ENCODE measurements at places on chromosomes 4 and X.

DNA sequence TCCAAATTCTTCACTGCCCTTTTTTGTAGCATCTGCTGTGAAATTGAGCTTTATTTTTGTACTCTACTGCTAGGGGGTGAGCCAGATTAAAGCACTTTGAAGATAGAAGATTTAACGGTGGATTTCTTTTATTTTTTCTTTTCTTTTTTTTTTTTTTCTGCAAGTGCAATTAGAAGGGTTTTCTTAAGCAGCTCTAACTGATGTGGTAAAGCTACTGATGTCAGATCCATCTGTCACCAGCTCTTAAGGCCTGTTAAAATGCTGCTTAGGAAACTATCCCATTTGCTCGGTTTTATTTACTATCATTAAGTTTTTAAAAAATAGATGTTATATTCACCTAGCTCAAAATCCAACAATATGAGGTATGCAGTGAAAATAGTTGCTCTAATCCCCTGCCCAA is 7.1 kb downstream of the NDUFA1 start:
- no peak for DNase-seq

- DNase-seq: no peak
These were observed 233.6 kb downstream of the EVC2 start for GRCh38 chr4:5474756-5475155.

DNA sequence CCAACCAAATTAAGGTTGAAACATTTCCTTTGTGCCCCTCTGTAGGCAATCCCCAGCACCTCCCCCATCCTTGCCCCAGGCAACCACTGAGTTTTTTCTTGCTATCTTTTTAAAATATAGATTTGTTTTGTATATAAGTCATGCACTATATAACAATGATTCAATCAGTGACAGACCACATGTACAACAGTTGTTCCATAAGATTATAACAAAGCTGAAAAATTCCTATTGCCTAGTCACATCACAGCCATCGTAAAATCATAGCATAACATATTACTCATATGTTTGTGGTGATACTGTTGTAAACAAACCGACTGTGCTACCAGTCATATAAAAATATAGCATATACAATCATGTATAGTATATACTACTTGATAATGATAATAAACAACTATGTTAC is 211.9 kb upstream of the NRK start:
- no peak for DNase-seq

DNA sequence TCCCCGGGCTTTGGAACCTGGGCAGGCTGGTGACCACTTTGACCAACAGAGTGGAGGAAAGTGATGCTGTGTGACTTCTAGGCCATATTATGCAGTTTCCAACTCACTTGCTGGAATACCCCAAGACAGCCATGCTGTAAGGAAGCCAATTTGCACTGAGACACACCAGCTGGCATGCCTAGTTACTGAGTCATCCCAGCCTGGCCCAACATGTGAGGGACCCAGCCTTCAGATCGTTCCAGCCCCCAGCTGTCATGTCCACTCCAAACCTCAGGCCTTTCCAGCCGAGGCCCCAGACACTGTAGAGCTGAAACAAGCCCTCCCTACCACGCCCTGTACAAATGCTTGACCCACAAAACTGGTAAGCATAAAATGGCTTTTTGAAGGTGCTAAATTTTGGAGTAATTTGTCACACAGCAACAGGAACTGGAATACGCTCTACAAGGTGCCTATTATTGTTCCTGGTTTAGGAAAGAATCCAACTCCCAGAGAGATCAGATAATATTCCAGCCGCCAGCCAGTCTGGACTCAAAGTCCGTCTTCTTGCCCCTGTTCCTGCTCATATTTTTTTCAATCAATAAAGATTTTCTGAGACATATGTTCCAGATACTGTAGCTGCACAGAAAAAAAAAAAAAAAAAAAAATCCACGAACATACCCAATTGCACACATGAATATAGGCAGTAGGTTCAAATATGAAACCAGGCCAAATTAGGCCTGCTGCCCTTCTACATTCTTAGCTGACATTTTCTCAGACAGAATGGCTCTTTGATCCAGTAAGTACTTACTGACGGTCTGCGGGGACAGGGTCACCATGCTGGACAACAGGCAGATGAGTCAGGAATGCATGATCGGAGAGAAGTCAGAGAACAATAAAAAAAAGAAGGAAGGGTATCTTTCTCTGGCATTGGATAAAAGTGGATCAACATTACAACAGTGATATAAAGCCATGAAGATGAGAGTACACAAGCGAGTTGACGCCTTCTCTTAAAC is 35.1 kb downstream of the SH3KBP1 start:
- DNase-seq: no peak

- DNase-seq: no peak
These were observed 141.4 kb downstream of the NAA11 start for GRCh38 chr4:79184476-79184875.

- no peak for DNase-seq
These were observed 215.0 kb upstream of the GIMD1 start for GRCh38 chr4:106583567-106583966.

DNA sequence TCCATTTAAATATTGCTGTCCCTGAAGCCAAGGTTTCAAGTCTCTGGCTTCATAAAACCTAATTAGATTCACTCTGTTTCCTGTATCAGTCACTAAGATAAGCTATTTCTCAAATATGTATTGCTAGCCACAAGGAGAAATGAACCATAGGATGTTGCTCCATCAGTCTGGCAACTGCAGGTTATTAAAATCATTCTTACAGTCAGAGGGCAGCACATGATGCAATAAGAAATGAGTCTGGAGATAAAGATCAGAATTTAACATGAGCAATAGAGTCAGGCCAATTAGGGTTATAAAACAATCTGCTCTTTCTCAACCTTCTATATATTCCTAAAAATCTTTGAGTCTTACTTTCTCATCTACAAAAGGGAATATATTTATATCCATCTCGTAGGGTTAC is 7.2 kb downstream of the PRKG2 start:
- DNase-seq: peak; percentile 16
